Stimulated activated CD4-positive, alpha-beta T cell treated with anti-CD3 and anti-CD28 coated beads, TNF-alpha, amount 100 ng/mL, for 48 hours (primary cell): ENCODE measurements at places on chromosomes 1 and 21.

DNA sequence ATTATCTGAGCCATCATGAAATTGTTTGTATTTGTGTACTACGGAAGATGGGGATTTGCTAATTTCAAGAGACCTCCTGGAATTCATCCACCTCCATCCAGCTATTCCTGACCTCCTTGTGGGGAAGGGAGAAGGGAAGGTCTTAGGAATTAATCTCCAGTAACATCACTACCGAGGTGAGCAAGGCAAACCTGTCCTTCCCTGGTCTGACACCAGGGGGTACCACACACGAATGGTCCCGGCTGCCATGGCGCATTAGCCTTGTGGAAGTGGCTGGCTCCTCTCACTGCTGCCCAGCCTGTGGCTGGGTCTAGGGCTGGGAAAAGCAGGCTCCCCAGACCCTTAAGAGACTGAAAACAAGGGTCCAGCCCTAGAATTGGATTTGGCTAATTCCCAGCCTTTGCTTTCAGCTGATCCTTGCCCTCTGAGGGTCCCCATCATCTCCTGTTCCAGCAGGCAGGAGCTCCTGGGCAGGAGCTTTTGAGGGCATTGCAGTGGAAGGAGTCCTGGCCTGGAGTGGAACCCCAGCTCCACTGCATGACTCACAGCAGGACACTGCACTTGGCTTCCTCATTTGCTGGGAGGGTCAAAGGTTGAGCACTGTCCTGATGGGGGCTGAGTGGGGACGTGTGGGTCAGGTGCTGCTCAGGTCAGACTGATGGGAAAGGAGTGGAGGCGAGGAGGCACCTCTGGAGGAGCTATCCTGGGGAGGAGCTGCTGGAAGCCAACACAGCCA is 34.8 kb downstream of the RIMS3 start:
- DNase-seq: no peak

- DNase-seq: no peak
Observed at GRCh38 chr21:42341776-42342542, 8.8 kb downstream of the TFF2 start.

GRCh38 chr1:9589144-9589718 is 520 bp downstream of the TMEM201 start:
- no peak for DNase-seq

GRCh38 chr1:119228335-119229080 is 88.1 kb upstream of the WARS2 start:
- DNase-seq: no peak

DNA sequence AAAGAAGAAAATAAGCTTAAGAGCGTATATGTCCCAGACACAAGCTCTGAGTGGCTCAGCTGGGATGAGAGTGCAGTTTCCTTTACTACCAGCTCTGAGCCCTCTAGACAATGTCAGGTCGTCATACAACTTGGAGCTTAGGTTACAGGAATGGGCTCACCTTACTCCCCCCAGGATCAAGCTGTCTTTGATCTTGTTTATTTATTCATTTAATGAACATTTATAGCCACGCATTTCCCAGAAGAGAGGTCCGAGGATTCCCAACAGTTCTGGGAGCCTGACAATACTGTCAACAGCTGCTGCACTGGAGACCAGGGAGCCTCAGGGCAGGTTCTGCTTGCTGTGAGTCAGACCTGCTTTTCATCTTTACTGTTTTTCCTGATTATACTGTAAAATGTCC is 378.9 kb downstream of the PLPP3 start:
- no peak for DNase-seq

DNA sequence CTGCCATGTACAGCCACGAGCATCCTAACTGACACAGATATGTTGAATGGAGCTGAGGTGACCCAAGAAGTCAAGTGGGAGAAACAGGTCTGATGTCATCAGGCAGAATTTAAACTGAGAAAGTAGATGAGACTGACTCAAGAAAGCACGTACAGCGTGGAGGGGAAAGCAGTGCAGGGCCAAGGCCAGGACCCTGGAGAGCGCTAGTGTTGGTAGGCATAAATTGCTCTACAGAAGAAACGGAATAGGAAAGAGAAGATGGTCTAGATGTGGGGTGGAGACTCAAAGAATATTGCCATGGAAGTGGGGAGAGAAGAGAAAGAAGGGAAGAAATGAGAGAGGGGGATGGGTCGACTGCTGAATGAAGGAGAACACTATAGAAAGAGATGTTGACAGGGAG is 45.3 kb upstream of the GJB5 start:
- no peak for DNase-seq

GRCh38 chr1:160050619-160051018 is 18.8 kb upstream of the PIGM start:
- DNase-seq: no peak

DNA sequence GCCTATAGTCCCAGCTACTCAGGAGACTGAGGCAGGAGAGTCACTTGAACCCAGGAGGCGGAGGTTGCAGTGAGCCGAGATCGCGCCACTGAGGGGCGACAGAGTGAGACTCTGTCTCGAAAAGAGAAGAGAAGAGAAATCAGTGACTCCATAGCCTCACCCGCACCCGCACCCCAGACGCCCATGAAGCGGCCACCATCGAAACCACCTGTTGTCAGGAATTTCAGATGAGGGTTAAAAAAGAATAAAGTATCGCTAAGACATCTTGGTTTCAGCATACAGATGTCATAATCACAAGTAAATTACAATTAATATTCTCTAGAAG is 47.4 kb downstream of the NPHP4 start:
- no peak for DNase-seq

DNA sequence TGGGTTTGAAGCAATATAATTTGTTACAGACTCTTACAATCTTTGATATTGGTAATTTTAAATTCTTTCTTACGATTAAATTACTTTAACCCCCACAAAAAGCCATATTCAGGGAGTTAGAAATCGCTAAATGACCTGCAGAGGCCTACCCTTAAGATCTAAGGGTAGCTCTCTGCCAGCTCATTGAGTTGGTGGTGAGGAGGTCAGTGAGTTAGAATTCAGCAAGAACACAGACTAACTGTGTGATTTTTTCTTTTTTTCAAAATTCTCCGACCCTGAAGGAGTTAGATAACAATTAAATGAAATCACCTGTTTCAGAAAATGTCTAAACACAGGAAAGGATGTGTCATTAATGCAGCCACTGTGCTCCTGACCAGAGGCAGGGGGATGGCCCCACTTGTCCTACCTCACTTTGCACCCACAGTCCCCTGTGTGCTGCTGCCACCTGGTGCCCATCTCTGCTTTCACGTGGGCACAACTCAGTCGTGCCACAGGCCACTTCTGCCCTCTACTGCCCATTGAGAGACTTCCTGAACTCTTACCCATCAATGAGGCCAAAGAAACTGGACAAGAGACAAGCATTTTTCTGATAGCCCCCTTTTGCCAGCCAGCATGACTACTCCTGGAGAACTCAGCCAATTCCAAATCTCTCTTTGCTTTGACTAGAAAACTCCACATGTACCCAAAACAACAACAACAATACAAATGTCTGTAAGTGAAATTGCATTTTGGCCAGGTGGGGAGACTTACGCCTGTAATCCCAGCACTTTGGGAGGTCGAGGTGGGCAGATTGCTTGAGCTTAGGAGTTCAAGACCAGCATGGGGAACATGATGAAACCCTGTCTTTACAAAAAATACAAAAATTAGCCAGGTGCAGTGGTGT is 8.4 kb downstream of the CFAP45 start:
- DNase-seq: peak; percentile 54

GRCh38 chr1:234400773-234401172 is 27.5 kb downstream of the COA6 start:
- no peak for DNase-seq

GRCh38 chr1:155202731-155203515 is 4.8 kb downstream of the THBS3 start:
- no peak for DNase-seq

- DNase-seq: no peak
Observed at GRCh38 chr1:235818632-235819136, 48.0 kb downstream of the LYST start.

GRCh38 chr21:25885880-25886279 is 151.1 kb downstream of the GABPA start:
- DNase-seq: no peak

DNA sequence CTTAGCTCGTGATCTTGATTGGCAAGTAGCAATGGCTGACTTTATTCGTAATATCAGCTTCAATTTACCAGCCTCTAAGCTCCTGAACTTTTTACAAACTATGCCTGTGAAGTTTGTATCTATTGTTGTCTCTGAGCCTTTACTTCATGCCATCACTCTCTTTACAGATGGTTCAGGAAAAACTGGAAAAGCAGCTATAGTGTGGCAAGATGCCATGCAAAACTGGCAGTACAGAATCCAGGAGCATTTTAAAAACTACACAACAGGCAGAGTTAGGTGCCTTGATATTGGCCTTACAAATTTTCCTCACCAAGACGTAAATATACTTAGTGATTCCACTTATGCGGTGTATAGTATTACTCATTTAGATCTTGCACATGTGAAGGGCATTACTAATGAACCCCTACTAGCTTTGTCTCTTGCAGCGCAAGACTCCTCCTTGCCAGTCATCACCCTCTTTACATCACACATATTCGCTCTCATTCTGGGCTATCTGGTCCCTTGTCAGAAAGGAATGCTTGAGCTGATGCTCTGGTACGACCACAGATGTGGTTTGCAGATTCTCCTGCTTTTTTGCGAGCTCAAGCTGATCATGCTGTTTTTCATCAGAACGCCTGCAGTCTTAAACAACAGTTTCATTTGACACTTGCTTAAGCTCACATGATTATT is 36.3 kb downstream of the CLCA1 start:
- DNase-seq: no peak

GRCh38 chr1:117612517-117613248 is 6.8 kb downstream of the TENT5C start:
- DNase-seq: no peak

DNA sequence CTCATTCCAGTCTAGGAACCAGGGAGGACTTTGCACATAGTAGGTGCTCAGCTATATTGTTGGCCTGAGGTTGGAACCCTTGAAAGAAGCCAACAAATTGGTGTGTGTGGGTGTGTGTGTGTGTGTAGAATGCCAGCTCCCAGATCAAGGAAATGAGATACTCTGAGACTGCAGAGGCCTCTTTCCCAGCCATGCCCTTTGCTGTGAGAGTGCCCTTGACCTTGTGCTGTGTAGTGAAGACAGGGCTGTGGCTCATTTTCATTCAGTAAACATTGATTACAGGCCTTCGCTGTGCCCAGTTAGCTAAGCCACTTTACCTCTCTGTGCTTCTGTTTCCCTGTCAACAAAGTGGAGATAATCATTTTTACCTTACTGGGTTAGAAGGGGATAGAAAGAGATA is 3.2 kb downstream of the CYP4B1 start:
- DNase-seq: no peak

GRCh38 chr1:87134061-87134460 is 194.6 kb upstream of the LMO4 start:
- no peak for DNase-seq

DNA sequence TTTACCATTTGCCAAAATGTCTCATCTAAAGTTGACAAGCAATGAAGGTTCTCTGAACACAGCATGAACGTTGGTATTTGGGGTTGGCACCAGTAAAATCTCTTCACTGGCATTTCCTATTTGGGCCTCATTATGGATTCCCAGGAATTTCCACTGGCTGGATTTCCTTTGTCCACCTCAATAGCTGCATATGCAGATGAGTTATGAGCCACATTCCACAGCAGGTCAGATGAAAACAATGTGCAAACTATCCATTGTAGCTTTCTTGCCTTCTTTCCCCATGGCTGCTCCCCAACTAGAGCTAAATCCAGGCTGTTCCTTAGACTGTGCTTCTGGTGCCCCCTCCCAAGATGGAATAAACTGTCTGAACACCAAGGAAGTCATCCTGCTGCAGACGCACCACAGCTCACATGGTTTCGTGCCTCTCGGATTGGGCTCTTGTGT is 168.1 kb upstream of the FGGY start:
- DNase-seq: no peak

- DNase-seq: no peak
Observed at GRCh38 chr1:201272799-201273198, 10.5 kb upstream of the PKP1 start.

GRCh38 chr1:204480515-204480914 is 14.1 kb downstream of the PIK3C2B start:
- DNase-seq: no peak

GRCh38 chr1:170239445-170239844 is 93.7 kb downstream of the NTMT2 start:
- DNase-seq: no peak

GRCh38 chr1:220430059-220430458 is 97.9 kb upstream of the MARK1 start:
- no peak for DNase-seq

GRCh38 chr1:236143104-236143948 is 987 bp downstream of the GPR137B start:
- no peak for DNase-seq

DNA sequence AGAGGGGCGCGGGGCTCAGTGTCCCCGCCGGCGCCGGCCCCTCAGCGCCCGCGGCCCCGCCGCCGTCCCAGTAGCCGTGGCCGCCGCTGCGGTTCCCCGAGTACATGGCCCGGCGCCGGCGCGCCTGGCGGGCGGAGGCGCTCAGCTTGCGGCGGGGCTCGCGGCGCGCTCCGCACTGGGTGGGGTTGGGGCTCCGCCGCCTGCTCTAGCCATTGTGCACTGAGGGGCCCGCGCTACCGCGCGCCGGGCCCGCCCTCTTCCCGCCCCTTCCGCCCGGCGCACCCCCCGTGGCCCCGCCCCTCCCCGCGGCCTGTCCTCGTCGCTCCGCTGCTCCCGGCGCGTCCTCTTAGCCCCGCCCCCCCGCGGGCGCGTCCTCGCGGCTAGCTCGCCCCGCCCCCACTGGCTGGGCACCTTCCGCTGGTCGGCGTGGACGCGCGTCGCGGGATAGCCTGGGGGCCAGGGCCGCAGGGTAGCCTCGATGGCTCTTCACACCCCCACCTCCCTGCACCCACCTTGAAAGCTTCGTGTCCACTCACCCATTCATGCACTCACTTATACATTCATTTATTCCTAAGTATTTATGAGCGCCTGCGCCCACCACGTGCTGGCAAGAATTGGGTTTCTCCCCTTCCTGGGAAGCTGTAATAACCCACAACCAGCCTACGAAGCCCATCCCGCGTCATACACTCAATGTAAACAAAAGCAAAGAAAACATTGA is at the start of the genes CHML and OPN3:
CHML (minus strand) TSS at position 221 of the 718 bp plus-strand sequence. CDS start 4,603 bp downstream, outside the sequence.
OPN3 (minus strand) TSS at position 221 of the 718 bp plus-strand sequence; CDS start at position 106, 115 bp downstream.
- peak; percentile 95 for DNase-seq

DNA sequence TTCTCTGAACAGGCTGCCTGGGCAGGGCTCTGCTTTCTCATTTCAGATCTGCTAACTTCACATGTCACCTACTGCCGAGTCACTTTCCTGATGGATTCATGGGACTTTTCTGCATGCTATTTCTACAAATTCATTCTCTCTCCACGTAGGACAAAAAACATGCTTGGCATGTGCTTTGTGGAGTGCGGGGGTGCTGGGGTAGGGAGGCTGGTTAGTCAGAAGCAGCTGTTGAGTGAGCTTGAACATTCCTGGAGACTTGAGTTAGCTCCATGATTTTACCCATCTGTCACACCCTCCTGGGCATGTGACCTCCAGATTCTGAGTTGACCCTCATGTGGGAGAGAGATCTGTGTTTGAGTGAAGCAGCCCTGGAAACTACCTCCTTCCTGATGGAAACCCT is 71.4 kb downstream of the UCK2 start:
- no peak for DNase-seq
